HS-5 (cell line): ENCODE measurements at places on chromosomes 4 and X.

DNA sequence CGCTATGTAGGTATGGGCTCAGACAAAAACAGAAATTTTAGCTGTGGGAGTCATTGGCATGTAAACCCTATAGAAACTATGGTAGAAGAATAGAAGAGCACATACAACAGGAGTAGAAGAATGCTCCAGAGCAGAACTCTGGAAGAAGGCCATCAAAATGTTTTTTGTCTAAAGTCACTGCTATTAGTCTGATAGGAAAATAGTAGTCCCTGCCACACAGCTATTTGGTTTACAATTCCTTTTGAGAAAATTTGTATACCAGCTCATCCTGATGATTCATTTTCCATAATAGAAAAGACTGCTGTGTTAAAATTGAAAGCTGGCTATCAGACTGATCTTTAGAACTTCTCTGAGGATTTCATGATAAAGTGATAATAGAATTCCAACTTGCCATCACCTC is 32.8 kb upstream of the ADAD1 start:
- DNase-seq: no peak

DNA sequence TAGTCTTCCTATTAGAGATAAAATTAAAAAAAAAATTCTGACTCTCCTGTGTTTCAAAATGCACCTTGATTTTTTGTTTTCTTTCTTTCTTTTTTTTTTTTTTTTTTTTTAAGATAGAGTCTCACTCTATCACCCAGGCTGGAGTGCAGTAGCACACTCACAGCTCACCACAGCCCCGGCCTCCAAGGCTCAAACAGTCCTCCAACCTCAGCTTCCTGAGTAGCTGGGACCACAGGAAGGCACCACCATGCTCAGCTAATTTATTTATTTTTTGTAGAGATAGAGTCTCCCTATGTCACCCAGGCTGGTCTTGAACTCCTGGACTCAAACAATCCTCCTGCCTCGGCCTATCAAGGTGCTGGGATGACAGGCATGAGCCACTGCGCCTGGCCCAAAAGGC is 41.1 kb upstream of the TMEM184C start:
- DNase-seq: no peak

- no peak for DNase-seq
These were observed 55.7 kb upstream of the PDGFRA start for GRCh38 chr4:54173281-54173912.

- peak; percentile 63 for DNase-seq
These were observed 2.3 kb downstream of the PRRG3 start for GRCh38 chrX:151697522-151697921.

- DNase-seq: no peak
These were observed 162.7 kb downstream of the NAF1 start for GRCh38 chr4:163003979-163004378.

DNA sequence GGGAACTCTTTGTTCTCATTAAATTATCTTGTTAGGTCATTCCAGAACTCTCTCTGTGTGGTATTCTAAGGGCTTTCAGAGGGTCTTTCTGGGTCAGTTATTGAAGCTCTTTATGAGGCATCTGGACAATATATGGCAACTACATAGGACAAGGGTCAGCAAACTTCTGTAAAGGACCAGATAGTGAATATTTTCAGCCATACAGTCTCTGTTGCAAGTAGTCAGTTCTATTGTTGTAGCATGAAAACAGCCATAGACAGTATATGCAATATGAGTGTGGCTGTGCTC is 35.1 kb downstream of the HADH start:
- no peak for DNase-seq

DNA sequence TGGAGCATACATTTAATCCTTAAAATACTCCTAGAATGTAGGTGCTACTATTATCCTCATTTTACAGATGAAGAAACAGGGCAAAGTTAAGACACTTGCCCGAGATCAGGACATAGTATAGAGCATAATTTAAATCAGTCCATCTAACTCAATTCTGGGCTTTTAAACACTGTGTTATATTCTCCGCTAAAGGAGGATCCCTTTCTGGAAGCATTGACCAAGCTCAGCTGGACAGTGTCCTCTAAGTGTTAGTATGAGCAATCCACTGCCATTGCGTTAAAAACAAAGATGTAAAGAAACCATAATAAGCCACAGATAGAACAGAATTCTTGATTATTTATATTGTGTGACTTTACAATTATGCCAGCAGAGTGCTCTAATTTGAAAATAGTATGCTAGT is 207.0 kb downstream of the ARHGAP24 start:
- no peak for DNase-seq

DNA sequence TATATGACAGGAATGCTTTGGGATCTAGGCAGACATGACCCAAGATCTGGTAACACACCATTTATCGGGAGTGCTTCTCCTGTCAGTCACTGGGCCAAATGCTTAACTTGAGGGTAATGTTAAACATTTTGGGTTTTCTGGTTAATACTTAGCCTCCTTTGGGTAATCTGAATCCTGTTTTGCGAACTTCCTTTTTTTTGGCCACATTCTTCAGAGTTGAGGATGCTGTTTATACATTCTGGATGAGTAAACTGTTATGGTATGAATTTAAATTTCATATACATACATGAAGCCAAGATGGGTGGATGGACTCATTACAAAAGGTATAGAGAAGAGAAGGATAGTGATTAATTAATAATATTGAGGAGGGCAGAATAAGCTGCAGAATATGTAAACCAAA is 36.1 kb downstream of the MID1IP1 start:
- DNase-seq: no peak

DNA sequence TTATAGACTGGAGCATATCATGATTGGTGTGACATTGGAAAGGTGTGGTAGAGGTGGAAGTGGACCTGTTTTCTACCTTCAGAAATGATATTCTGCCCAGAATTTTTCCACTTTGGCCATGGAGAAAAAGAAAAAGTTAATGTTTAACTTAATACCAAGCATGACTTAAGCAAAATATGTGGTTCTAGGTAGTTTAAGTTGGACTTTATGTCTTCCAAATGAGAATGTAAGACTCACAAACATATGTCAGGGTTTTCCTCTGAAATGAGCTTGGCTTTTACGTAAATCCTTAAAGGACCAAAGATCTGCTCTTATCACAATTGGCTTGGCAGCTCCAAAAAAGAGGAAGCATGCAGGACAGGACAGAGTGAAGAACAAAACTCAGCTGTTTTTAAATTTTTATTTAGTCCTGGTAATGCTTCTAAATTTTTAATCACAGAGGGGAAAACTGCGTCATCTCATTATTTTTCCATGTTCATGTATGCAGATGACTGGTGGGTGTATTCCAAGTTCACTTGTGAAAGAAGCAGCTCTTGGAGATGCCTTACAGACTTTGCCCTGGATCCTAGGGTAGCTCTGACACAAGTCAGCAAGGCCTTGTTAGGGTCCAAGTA is 98.2 kb downstream of the ANK2 start:
- no peak for DNase-seq

GRCh38 chrX:15143050-15143824 is 126.6 kb downstream of the ASB9 start:
- peak; percentile 2 for DNase-seq

GRCh38 chrX:819684-820083 is 189.1 kb downstream of the SHOX start:
- no peak for DNase-seq

DNA sequence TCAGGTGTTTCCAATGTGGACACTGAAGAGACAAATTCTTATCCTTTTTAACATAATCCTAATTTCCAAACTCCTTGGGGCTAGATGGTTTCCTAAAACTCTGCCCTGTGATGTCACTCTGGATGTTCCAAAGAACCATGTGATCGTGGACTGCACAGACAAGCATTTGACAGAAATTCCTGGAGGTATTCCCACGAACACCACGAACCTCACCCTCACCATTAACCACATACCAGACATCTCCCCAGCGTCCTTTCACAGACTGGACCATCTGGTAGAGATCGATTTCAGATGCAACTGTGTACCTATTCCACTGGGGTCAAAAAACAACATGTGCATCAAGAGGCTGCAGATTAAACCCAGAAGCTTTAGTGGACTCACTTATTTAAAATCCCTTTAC is 18.6 kb downstream of the TLR7 start:
- no peak for DNase-seq

DNA sequence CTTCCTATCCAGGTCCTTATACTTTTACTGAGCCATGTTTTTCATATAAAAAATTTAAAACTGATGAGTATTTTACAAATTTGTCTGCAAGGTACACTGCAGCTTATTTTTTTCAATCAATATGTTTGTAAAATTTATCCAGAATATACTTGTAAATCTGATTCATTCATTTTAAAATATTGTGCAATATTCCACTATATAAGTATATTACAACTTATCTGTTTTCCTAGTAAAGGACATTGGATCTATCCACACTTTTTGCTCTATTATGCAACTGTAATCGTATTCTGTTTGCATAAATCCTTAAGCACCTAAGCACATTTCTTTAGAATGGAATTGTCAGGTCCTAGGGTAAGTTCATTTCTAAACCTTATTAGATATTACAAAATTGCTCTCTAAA is 49.5 kb downstream of the TBC1D9 start:
- no peak for DNase-seq

GRCh38 chr4:81472281-81473182 is 825 bp upstream of the RASGEF1B start:
- no peak for DNase-seq

DNA sequence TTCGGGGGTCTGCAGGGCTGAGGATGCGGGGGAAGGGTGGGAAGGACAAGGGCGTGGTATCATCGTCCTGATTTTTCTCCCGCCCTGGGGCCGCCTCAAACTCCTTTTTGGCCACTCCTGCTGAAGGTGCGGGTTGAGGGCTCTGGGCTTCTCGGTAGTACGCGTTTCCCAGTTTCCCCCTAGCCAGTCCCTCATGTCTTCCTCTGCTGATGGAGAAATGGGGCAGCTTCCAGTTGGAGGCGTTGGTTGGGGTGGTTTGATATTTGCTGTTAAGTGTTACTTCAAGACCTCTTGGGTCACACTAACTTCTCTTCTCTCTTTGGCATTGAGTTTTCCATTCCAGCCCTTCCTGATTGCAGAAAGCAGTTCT is 482 bp downstream of the GSTCD start:
- peak; percentile 15 for DNase-seq

DNA sequence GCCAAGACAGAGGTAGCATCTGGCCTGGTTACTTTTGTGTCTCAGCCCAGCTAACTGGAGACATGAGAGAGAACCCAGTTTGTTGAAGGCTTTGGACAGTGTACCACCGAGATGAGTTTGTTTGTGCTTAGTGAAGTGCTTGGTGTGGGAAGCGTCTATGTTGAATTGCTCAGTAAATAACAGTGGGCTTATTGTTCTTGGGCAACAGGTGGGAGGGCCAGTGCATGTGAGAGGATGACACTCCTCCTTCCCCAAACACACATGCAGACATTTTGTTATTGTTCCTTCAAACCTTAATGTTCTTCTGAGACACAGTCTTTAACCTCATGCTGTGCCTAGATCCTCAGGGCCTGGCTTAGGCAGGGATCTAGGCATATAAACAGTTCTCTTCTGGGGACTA is 39.7 kb downstream of the MSN start:
- DNase-seq: no peak

GRCh38 chr4:148852092-148852699 is 410.0 kb upstream of the NR3C2 start:
- no peak for DNase-seq

- DNase-seq: no peak
These were observed 598.2 kb upstream of the BOD1L1 start for GRCh38 chr4:14225688-14226207.

GRCh38 chrX:131901546-131901945 is 121.6 kb upstream of the STK26 start:
- DNase-seq: no peak

DNA sequence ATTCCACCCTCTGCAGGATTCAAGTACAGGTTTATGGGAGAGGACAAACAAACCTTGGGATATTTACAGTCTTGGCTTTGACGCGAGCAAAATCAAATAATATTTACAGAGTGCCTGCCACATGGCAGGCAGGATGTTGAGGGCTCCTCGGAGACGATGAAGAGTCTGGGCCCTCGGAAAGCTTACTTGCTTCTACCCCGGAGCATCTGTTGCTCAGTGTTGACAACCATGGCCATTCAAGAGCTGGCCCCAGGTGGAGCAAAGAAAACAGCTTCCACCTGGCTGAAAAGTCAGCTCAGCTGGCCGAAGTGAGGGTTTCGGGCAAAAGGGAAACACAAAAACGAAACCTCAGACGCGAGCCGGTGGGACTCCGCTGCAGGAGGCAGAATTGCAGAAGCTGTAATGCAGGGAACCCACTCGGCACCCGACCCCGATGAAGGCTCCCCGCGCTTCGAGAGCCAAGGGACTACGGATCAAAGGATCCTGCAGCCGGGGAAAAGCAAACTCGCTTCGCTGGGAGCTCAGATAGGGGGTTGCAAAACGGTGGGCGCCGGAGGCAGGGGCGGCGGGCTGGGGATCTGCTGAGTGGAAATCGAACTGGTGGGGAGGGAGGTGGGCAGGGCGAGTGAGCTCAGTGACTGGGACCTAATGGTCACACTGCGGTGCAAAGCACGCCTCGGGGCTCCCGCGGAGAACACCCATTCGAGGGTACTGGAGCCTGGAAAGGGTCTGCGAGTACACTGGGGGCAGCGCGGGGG is 805 bp downstream of the ATP8A1 start:
- no peak for DNase-seq

DNA sequence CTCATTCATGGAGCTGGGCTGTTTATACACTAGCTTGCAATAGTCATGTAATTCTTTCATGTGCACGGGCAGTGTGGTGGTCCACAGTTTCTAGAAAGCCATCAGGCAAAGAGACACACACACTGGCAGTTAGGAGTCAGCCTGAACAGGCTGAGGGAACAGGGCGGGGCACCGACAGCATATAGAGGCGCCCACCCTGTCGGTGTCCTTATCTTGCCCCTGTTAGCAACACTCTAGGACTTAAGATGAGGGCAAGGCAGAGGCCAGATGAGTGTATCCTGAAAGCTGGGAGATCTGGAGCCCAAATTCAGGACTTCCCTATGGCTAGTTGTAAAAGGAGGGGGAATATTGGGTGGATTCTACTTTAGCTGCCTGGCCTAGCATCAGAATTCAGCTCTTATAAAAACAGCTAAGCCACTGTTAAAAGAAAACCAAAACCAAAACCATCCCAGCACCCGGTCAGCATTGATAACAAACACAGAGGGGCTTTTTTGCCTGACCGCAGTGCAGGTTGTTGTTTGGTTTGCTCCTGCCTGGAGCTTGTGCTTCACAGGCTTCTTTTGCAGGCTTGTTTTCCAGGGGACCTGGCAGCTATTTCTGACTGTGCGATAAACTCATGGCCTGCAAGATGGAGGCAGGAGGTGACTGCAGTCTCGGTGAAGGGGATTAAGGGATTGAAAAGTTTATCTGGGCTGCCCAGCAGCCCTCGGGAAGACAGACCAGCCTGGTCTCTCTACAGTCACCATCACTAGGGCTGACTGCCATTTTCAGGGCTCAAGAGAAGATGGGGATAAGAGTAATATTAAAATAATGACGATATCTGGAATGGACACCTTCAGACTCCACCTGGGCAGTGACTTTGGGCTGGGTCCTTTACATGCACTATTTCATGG is 638.9 kb downstream of the MID1IP1 start:
- no peak for DNase-seq

GRCh38 chrX:80316526-80316925 is 103.7 kb upstream of the TENT5D start:
- DNase-seq: no peak

- DNase-seq: peak; percentile 6
These were observed 911.8 kb downstream of the CENPC start for GRCh38 chr4:66633477-66633876.
